ENCODE measurements at places on chromosomes 5 and 9.

GRCh38 chr5:175215906-175216305 lies 228.1 kb downstream of the DRD1 start:
- DNase-seq, result no peak

- peak; percentile 55 for DNase-seq
Measured at GRCh38 chr5:61332851-61333320, 828 bp downstream of the ZSWIM6 start.

DNA sequence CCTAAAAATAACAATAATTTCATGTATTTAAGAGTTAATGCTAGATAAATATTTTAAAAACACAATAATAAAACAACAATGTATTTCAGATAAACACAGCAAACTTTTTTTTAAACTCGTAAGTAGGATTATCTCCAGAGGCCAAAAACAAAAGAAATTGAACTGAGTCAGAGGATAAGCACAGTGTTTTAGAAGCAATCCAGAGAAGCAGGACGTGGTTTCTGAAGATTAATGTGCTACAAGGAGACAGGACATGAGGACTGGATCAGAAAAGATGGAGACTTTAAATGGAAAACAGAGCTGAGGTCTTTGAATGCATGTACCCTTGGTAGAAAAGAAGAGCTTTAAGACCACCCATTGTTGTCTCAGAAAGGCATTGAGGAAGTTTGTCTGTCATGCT lies 491.2 kb upstream of the TLE4 start:
- DNase-seq, result no peak

DNA sequence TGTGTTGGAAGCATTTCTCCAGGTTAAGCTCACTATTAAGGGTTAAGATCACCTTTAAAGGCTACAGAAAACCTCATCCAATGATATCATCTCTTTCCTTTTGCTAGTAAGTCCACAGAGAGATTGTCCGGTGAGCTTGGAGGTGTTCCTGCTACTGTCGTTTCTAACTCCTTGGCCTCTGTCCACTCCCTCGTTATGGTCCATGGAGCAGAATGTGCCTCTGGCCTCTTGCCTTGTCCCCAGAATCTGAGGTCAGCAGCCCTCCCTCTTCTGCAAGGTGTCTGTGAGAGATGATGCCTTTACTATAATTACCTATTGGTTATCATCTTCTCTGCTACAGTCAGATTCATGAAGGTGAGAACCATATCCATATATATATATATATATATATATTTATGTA lies 15.0 kb downstream of the ORM2 start:
- DNase-seq, result no peak

DNA sequence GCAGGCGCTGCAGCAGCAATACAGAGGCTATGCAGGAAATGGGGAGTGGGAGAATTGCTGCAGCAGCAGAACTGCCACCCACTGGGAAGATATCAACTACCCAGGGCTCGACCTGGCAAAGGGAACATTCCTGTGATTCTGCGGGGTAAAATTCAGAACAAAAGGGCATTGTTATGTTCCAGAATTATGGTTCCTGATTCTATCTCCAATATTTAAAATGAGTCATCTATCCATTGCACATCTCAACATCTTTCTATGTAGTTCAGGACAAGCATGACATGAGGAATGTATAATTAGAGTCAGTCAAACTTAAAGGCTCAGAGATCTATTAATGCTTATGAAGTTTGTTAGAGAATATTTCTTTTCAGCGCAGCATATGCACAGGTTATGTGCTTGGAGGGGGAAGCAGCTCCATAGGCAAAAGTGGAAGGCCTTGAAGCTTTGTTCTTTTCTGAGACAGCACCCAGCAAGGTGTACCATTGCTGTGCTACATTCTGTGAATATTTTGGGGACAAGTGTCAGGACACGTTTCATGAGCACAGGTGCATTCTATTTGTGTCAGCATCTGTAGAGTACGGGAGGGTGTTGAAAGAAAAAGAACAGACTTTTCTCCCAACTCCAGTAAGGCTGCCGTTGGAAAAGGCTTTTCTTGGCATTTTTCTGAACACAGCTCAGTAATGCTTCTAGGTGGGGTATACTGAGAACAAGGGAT lies 395.6 kb upstream of the MPDZ start:
- DNase-seq, result no peak

GRCh38 chr9:26271495-26272122 lies 593.4 kb upstream of the TUSC1 start:
- DNase-seq, result no peak

DNA sequence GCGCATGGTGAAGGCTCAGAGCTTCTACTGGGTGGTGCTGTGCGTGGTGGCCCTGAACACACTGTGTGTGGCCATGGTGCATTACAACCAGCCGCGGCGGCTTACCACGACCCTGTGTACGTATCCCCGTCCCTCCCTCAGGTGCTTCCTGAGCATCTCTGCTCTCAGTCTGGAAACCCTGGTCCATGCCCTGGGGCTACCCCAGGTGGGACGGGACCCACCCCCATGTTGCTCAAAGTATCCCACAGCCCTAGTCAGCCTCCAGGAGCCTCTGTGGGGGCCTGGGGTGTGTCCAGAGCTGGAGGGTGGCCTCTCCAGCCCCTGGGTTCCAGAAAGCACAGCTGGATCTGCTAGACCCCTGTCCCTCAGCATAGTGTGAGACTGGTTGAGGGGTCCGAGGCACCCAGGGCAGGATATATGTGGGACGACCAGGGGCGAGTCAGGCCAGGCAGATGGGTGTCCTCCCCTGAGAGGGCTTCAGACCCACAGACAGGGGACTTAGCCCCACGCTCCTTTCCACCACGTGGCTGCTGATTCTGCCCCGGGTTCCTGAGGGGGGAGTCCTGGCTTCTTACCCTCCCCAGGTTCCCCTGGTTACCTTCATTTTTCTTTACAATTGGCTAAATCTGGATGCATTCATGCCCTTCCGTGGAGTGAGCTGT lies 94.0 kb downstream of the CACNA1B start:
- DNase-seq, result no peak

- DNase-seq, result no peak
Measured at GRCh38 chr9:130785940-130786508, 49.0 kb upstream of the ABL1 start.

DNA sequence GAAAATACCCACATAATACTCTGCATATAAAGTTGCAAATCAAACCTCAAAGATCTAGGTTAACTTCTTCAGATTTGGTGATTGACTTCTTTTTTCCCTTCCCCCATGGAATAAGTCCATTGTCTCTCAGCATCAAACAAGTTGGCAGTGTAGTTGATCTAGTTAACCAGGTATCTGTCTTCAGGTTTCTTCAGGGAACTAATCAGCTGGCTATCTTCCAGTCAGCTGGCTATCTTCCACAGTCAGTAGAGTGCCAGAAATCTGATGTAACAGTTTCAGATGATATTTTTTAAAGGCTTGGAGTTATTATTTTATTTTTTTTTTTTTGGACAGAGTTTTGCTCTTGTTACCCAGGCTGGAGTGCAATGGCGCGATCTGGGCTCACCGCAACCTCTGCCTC lies 16.8 kb downstream of the TNFSF15 start:
- DNase-seq, result no peak

DNA sequence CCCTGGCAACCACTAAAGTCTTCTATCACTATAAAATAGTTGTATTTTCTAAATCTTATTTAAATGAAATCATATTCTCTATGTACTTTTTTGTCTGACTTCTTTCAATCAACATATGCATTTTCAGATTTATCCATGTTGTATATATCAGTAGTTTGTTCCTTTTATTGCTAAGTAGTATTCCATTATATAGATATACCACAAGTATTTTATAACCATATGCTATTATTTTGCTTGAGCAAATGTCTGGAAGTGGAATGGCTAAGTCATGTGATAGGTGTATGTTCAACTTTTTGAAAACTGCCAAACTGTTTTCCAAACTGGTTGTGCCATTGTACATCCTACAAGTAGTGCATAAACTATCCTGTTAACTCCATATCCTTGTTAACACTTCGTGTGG lies 131.1 kb downstream of the CWC27 start:
- no peak for DNase-seq

DNA sequence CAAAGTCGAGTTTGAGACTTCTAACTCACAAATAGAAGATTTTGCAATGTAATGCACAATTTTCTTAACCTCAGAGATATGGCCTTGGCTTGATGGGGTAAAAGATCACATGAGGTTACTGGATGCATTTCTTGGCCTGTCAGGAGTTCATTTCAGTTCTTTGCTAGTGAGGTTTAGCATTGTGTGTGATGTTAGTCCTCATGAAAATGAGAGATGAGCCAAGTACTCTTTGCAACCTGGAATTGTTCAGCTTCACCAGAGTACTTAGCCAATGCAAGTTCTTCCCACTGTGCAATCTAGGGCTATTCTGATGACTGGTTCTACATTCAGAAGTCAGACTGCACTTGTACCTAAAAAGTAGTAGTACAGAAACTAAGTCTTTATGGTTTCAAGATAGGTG lies 24.9 kb downstream of the GNAQ start:
- DNase-seq, result no peak

- no peak for DNase-seq
Measured at GRCh38 chr5:150133581-150134197, 22.0 kb downstream of the PDGFRB start.

DNA sequence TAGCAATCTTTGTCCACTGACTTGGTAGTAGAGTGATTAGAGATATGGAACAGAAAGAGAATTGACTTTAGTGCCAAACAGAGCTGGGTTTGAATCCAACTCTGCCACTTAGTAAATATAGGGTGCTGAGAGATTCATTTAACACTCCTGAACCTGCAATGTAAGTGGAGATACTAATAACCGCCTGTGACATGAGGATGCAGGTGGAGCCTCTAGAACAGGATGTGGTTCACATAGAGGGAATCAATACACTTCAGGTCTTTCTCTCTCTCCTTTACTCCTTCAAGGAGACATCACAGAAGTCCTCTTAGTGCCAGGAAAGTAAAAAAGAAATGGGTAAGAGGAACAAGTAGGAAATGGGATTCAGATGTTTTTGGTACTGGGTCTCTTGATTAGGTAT lies 49.8 kb downstream of the TRPM3 start:
- DNase-seq, result no peak

- DNase-seq, result no peak
Measured at GRCh38 chr9:14671377-14671776, 21.9 kb downstream of the ZDHHC21 start.

DNA sequence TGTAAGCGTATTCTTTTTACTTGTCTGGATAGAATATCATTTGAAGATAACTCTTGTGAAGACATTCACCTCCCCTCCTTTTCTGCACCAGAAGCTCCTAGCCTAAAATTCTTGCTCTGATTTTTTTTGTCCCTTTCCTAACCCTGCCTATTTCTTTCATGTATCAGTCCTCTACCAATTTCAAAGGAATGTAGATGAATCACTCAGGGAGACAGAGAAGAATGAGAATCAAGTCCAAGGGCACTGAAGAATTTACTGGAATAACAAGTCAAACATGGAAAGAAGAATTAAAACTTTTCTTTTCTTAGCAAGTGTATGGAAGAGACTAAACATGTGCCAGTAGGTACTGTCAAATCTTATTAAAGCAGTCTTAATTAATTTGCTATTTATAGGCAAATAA lies 618.7 kb downstream of the DNAH5 start:
- DNase-seq, result no peak

DNA sequence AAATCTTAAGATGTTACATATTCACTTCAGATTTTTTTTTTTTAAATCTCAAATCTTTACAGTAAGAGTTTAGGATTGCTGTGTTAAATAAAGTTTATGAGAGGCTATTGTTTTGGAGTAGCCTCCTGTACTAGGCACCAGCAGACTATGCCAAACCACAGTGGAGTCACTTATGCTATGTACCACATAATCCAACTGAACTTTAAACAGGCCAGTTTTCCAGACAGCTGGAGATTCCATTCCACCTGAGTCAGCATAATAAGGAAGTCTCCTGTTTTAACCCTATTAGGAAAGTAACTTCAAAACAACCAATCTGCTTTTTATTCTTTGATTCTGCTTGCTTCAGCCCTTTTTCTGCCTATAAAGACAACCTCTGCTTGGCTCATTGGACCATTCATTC lies 205.2 kb downstream of the CSNK1G3 start:
- no peak for DNase-seq

GRCh38 chr5:9545992-9546851 lies at the start of gene SEMA5A:
Gene SEMA5A, minus strand, starts transcription at chr5:9546075. Its CDS starts 166,129 bp downstream, at chr5:9379946.
- peak; percentile 90 for DNase-seq

- no peak for DNase-seq
Measured at GRCh38 chr9:112750764-112751055, 150 bp downstream of the SNX30 start.

DNA sequence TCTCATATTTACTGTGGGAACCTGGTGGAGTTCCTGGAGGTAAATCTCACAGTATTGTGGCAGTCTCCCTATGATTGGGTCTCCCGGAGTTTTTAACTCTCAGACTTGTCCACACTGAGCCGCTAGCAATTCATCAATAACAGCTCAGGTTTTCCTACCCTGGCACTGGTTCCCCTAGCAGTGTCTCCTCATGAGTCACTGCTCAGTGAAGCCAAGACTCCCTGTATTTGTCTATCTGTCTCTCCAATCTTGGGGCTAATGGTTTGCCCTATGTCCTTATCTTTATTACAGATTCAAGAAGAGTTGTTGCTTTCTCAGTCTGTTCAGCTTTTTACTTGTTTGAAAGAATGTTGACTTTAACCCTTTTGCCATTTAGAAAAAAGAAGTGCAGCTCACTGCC lies 176.7 kb upstream of the FGF10 start:
- no peak for DNase-seq

GRCh38 chr9:30574355-30575151 lies 1809.9 kb upstream of the ACO1 start:
- DNase-seq, result no peak

DNA sequence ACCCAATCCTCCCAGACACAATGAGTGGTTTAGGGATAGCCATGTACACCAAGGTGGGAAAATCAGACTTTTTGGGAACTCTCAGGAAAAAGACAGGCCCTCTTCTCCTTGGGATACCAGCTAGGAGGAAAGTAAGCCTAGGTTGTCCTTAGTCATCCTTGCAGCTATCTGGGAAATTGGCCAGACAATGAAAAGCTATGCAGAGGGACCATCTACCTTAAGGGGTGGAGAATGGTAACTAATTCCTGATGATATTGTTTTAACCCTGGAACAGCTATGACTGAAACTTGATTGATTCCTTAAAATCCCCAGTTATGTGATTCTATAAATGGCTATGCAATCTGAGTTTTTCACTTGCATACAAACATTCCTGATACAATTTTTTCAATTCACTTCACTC lies 88.9 kb upstream of the BNC2 start:
- DNase-seq, result no peak

- DNase-seq, result no peak
Measured at GRCh38 chr5:155254399-155254798, 240.8 kb downstream of the KIF4B start.

DNA sequence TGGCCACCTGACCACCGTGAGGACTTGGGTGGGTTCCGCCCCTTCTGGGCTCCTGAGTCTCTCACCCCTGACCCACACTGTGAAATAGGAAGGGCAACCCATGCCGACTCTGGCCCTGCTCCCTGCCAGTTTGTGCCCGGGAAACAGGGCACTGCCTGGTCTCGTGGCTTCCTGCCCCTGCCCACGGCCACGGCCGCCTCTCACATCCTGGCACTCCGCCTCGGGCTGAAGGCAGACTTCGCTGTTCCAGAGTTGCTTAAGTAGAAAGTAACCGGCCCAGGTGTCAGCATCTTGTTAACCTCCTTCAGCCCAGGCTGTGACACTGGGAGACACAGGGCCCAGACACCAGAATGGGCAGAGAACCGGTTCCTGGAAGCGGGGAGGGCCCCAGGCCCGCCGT lies 68.7 kb upstream of the RNU6ATAC start:
- DNase-seq, result no peak
